ENCODE measurements at places on chromosomes 12 and 14. TPM values are rescaled to one million over a fixed set of nuclear protein-coding genes. Genes with fewer than 3 reads are reported as not detected.

- DNase-seq = peak; percentile 37
Measured at GRCh38 chr14:106879241-106879640, 1352.9 kb downstream of the TMEM121 start.

GRCh38 chr14:90520326-90520725 lies 123.5 kb downstream of the CALM1 start:
- no peak for DNase-seq

The PDZRN4 gene
- total RNA-seq = not detected

DNA sequence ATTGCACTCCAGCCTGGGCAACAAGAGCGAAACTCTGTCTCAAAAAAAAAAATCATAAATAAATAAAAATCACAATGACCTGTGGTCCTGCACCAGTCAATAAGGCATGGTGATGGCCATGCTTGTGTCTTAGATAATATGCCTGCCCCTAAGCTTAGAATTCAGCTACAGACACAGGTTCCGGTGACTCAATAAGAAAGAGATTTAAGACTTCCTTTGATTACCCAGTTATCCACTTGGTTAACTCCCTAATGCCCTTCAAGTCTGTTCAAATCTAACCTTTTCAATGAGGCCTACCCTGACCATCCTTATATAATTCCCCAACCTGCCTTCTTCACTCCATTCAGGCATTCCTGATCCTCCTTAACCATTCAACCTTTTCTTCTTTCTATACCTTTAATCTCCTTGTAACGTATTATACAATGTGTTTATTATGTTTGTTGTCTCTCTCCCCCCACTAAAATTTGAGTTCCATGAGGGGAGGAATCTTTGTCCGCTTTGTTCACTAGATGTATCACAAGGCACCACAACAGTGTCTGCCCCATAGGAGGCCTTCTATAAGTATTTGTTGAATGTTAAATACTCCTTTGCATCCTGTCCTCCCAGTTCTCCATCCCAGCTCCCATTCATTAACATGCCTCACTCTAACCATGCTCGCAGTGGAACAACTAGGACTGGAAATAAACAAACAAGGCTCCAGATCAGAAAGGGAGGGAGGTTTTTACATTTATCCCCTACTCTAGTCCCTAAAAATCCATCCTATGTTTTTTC lies 8.9 kb downstream of the MAP4K5 start:
- no peak for DNase-seq

DNA sequence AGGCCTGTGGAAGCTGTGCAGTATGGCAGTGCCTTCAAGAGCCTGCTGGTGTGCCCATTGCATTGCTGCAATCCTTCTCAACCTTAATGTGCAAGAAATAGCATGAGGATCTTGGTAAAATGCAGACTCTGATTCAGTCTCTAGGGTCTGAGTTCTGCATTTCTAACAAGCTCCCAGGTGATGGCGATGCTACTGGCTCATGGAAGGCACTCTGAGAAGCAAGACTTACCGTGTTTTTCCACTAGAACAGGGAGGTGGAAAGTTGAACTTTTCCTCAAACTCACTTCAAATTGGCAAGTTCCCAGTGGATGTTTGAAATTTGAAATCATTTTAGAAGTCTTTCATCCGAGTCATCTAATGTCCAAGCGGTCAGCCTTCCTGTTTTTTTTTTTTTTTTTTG lies 55.5 kb downstream of the MYRFL start:
- no peak for DNase-seq

DNA sequence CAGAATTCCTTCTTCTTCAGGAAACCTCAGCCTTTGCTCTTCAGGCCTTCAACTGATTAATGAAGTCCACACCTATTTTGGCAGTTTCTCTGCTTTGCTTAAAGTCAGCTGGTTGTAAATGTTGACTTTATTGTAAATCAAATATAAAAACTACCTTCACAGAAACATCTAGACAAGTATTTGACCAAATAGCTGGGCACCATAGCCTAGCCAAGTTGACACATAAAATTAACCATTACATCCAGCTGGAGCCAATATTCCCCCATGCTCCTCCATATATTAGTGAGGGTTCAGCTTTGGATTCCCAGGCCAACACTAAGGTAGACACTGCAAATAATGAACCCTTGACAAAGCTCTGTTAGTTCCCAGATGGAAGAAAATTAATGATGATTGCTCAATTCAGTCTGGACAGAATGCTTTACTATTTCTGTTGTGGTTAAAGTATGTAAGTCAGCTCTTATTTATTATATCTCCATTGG lies 125.5 kb downstream of the ZFP36L1 start:
- DNase-seq = no peak

The KRT85 gene
- total RNA-seq = not detected

- no peak for DNase-seq
Measured at GRCh38 chr14:91171291-91171690, 57.4 kb downstream of the DGLUCY start.

GRCh38 chr14:78746086-78746595 lies 576.0 kb downstream of the NRXN3 start:
- no peak for DNase-seq

DNA sequence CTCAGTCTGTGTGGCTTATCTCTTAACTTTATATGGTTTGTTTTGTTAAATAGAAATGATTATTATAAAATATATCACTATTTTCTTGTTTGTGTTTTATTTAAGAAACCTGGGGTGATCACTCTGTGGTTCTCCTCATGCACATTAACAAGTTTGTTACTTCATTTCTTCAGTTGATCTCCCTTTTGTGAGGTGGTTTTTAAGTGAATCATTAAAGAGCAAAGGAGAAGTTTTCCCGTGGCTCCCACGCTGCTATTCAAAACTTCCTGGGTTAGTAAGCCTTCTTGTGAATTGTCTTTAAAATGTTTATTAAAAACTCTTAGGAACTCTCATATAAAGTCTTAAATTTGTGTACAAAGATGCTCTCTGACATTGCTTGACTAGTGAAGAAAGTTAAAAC lies 11.8 kb downstream of the ADIPOR2 start:
- DNase-seq = no peak

The INHBC gene
- total RNA-seq = not detected

DNA sequence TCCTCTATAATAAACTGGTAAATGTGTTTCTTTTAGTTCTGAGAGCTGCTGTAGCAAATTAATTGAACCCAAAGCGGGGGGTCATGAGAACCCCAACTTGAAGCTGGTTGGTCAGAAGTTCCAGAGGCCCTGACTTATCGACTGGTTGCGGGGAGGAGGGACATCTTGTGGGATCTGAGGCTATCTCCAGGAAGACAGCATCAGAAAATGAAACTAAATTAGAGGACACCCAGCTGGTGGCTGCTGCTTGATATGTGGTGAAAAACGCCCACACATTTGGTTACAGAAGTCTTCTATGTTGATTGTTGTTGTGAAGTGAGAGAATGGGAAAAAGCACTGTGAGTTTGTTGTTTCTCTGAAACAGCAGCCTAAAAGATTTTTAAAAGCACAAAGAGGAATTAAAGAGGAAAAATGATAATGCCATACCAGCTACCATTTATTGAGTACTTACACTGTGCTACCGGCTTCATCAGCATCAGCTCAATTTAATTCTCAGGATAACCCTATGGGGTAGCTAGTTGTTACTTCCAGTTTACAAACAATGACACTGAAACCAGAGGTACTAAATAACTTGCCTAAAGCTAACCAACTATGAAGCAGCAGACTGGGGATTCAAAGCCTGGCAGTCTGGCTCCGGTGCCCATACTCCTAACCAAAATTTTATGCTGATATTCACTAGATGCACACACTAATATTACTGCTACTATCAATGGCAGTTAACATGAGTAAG lies 24.3 kb downstream of the DDX24 start:
- peak; percentile 45 for DNase-seq

The SYCP3 gene
- total RNA-seq = 0.44 TPM

The FAM177A1 gene
- total RNA-seq = 43.2 TPM

The LTB4R gene
- total RNA-seq = 11.1 TPM

DNA sequence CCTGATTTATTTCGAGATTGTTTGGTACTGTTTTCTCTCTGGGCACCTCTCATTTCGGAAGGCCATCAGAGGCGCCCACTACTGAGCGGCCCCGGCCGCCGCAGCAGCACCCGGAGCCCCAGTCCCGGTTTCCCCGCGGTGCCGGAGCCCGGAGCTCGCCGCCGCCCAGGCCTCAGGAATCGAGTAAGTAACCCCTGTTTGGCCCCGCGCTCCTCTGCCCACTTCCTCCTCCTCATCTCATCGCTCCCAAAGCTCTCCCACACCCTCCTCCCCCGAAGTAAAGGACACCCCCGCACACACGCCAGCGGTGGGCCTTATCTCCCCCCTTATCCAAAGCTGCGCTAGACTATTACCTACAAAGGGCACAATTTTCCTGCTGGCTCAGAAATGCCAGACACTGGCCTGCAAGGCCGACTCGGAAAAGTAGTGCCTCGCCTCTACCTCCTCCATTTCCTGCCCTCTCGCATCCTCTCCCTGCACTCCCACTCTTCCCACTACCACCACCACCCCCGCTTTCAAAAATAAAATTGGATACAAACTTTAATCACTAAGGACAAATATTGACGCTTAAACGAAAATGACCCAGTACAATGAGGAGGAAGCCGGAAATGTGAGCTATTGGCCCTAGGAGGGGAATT lies 637 bp upstream of the FOXG1 start:
- no peak for DNase-seq

DNA sequence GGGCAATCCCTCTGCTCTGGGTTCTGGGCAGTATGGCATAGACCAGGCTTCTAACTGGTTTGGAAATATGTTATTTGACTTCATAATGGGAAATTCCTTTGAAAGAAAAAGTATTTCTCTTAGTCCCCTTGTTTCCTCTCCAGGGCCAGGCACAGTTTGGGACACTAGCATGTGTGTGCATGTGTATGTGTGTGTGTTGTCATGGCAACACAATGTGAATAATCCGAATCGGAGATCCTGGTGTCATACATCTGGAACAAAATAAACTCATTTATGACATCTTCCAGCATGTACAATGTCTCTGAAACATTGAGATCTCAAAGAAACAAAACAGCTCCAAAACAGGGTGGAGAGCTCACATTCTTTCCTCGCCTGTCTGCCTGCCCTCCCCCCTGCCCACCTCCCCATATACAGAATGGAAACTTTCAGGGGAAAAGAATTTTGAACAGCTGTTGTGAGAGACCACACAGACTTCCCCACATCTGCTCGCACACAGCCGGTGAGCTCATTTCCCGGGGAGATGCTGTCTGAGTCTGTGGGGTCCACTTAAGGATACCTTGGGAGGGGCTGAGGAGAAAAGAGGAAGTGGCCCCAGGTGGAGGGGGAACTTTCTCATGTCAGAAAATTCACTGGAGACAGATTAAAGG lies 55.5 kb upstream of the PARP11 start:
- no peak for DNase-seq

GRCh38 chr12:130053651-130054069 lies 108.6 kb upstream of the FZD10 start:
- DNase-seq = no peak

The OTOGL gene
- 0.21 TPM for total RNA-seq

DNA sequence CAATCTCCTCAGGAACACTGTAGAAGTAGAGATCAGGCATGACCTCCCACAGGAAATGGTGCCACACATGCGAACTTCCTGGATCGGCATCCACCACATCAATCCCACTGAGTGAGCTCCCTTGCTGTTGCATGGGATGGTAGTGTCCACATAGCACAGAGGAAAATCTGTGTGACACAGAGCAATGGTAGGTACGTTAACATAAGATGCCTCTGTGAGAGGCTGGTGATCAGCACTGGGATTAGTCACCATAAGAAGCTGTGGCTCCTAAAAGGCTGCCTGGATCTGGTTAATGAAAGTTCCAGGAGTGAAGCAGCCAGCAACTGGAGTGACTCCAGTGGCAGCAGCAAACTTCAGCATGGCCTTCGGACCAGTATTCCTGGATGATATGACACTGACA lies 21.8 kb downstream of the WDHD1 start:
- DNase-seq = no peak

GRCh38 chr12:126509572-126509971 lies 1444.3 kb downstream of the AACS start:
- no peak for DNase-seq

The SSPN gene
- total RNA-seq = not detected

- no peak for DNase-seq
Measured at GRCh38 chr14:99755068-99755405, 38.2 kb upstream of the EML1 start.

GRCh38 chr14:45084946-45085346 lies 1.0 kb downstream of the PRPF39 start:
- DNase-seq = no peak

DNA sequence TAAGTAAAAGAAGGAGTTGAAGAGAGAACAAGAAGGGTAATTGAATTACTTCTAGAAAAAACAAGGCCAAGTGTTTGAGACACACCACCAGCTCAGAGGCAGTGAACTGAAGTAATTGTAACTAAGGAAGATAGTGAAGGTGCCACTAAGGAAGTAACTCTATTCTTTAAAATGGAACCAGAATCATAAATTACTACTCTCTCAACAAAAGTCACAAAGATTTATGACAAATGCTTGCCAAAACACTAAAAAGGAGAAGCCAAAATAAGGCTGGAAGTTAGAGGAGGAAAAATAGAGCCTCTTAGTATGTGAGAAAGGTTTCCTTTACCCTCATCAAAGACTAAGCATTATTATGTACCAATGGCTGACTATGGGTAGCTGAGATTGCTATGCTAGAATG lies 208.5 kb downstream of the MDGA2 start:
- no peak for DNase-seq

The DPY19L2 gene
- 0.22 TPM for total RNA-seq

The NKX2-8 gene
- total RNA-seq = not detected

The AQP6 gene
- not detected for total RNA-seq

DNA sequence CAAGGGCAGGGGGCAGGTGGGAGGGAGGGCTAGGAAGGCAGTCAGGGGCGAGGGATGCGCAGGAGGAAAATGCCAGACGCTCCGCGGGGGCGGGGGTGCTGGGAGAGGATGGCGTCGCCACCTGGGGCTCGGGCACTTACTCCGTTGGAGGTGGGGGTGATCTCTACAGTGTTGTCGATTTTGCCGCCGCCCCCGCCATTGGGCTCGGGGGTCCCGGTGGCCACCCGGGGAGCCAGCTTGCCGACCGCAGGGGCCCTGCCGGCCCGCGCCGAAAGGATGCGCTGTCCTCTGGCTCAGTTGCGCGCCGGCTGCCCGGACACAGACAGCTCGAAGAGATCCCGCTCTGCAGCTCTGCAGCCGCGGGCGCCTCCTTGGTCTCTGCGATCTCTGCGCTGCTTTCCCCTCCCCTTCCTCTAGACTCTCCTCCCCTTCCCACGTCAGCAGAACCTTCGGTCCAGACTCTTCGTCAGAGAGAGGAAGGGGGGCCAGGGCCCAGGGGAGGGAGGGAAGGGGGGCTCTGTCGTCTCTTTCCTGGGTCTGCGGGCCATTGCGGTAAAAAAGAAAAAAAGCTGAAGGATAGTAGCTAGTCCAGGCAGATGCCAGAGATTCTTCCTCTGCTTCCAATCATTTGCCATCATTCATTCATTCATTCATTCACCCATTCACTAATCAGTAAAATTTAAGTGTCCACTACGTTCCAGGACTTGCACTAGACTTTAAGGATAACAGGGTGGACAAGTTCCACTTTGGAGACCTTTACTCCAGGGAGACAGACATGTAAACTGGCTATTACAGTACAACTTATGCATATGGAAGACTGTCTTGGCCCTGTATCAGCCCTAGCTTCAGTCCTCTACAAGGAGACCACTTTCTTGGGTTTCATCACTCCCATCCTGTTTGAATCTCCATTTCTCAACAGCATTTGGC lies at the start of gene SLC22A17:
TSS of gene SLC22A17 (minus strand) at position 382 of the 927 bp plus-strand sequence.
- DNase-seq = peak; percentile 27
